ENCODE measurements at places on chromosomes 2 and 18.
A peak's percentile ranks its signal among the peaks of the same experiment; 100 is the strongest.

DNA sequence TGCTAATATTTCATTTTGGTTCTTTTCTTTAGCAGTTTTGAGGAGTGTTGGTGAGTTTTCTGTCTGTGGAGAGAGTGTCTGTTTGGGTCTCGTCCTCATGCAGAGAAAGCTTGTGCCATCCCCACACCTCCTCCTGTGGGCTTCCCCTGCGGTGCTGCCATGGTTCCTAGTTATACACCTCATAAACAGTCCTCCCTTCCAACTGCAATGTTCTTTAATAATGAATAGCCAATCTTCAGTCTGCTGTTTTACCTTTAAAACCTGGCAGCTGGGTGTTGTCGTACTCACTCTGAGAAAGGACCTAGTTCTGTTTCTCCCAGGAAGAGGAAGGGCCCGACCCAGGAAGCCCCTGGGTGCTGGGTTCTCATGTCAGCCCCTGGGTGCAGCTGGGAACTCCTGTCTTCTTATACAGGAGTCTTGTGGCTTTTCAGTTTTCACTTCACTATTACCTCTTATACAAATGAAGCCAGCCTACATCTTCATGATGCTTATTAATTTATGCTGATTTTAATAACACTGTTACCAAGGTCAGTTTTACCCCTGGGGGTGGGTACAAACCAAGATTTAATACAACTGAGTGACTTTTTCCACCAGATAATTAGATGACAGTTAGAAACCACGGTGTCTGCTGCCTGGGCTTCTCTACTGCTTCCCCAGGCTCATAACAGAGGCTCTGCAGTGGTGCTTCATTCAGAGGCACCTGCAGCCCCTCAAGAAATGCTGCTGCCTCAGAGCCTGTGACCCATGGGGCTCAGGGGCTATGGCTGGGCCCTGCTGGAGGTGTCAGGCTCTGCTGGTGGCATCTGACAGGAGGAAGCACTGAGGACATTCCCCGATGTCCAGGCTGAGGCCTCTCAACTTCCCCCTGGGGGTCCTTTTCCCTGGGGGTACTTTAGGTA is 59.1 kb downstream of the COA5 start:
- DNase-seq: no peak

DNA sequence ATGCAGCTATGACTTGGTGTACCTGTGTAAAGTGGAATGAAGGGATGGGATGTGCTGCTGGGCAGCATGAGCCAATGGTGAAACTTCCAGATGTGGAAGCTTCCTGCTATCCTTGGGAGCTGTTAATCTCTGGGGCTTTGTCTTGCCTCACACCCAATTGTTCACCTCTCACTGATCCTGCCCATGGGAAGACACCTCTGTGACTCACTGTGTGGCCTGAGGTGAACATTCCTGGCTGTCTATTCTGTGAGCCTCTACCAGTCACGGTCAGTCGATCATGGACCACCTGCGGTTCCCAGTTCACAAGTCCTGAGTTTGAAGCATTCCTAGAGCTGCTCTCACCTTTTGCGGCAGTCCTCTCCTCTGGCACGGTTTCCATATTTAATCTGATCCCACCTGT is 12.1 kb downstream of the NEURL3 start:
- DNase-seq: no peak

- DNase-seq: no peak
Observed at GRCh38 chr2:67515056-67515455, 117.9 kb downstream of the ETAA1 start.

- DNase-seq: no peak
Observed at GRCh38 chr18:693466-694187, 18.8 kb downstream of the ENOSF1 start.

DNA sequence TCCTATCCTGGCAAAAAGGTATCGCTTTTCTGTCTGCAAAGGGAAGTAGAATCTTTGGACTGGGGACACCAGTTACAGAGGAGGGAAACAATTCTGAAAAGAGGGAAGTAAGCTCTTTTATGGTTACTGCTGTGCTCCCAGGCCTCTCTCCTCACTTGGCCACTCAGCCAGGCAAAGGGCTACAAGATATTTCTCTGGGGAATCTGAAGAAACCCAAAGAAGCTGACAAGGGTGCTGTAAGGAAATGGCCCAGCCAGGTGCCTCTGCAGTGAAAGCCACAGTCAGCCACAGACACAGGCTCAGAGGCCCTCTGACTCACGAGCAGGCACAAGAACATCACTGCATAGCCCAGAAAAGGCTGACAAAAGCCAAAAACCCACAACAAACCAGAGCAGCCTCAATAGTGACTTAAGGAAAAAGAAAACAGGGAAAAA is 5.8 kb downstream of the HDLBP start:
- DNase-seq: peak; percentile 62

DNA sequence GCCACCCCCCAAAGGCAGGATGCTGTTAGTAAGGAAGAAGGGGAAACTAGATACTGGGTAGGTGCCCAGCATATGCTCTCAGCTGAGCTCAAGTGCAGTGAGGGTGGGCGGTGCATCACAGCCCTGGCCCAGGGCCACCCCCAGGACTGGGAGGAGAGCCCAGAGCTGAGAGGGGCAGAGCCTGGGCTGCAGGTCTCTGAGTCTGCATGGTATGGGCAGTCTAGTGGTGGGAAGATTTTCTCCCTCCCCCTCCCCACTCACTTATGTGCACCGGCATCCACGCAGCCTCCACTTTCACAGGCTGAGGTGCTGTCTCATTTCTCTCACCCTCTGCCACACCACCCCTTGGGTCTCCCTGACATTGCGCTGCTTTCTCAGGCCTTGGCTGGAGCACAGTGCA is 48.5 kb upstream of the CAB39 start:
- no peak for DNase-seq

- no peak for DNase-seq
Observed at GRCh38 chr2:194591192-194591591, 1065.8 kb upstream of the SLC39A10 start.

- DNase-seq: no peak
Observed at GRCh38 chr2:213125646-213126347, 25.6 kb downstream of the IKZF2 start.

DNA sequence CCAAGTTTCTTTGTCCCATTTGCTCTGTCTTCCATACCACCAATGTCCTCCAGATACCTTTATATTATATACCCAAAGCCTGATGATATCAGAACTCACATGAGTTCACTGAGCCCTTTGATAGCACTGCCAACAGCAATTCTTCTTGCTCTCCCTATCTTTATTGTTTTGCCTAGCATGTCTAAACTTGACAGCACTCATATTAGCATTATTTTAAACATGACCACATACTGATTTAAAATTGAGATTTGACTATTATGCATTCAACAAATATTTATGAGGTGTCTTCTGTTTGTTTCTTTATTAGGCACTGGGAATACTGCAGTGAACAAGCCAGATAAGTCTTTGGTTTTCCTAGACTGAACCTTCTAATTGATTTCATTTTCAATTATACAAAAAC is 587.3 kb upstream of the GCFC2 start:
- no peak for DNase-seq

DNA sequence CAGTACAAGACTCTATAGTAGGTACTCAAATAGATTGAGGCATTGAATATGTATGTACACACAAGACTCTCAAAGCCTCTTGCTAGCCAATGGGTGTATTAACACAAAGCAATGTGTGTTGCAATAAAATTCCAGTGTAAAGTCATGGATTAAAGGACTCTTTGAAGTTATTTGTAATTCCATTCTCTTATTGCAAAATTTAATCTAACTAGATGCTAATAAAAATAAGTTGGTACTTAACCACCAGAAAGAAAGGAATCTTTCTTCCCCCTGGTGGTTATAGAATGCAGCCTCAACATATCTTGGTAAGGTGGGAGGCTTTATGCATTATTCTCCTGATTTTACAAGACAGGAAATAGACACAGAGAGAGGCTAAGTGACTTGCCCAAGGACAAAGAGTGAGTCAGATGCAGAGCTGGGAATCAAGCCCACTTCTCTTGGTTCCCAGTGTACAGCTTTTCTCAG is 18.0 kb downstream of the LRP1B start:
- no peak for DNase-seq

DNA sequence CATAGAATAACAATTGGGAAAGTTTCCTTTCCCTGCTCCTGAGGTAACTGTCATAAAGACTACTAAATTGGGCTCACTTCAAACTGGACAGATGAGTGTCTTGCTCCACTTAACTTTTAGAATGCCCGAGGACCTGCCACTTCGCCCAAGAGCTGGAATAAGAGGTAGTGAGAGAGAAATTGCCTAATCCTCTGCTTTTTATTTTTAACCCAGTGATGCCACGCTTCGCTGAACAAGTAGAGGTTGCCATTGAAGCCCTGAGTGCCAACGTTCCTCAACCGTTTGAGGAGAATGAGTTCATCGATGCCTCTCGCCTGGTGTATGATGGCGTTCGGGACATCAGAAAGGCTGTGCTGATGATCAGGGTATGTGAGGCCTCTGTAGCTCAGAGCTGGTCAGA is 269.4 kb upstream of the LRRTM1 start:
- no peak for DNase-seq

GRCh38 chr18:76752400-76752799 is 70.0 kb upstream of the ZNF236 start:
- DNase-seq: no peak

GRCh38 chr2:46002507-46002883 is 294.7 kb upstream of the EPAS1 start:
- no peak for DNase-seq

GRCh38 chr2:182230561-182230960 is 196.3 kb downstream of the PDE1A start:
- DNase-seq: no peak

GRCh38 chr2:162261032-162261945 is 18.0 kb upstream of the FAP start:
- no peak for DNase-seq

DNA sequence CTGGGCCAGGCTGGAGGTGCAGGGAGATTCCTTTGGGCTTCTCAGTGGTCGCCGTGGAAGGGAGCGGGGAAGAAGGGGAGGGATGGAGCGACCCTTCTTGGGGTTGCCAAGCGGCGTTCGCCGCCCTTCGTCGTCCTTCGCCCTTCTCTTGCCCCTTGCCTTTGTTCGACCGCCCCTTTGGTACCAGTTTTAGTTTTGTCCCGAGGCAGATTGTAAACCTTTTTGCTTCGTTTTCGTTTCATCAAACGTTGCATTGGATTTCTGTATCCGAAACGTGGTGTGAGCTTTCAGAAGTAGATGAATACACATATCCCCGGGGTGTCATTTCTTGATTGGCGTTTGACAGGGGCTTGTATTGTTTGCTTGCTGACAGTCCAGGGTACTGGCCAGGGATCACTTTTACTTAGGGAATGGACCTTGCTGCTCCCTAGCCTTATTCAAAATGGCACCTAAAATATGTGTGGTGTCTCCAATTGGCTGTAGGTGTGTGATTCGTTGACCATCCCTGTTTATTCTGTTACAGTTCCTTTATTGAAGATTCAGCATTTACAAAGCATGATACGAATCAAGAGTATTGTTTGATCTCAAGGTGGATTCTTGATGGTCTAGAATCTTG is 788 bp downstream of the USP14 start:
- no peak for DNase-seq

- DNase-seq: no peak
Observed at GRCh38 chr2:161546635-161547034, 77.6 kb upstream of the SLC4A10 start.

GRCh38 chr18:2237706-2238105 is 333.6 kb downstream of the METTL4 start:
- no peak for DNase-seq

GRCh38 chr2:113886479-113887008 is 3.3 kb upstream of the ACTR3 start:
- no peak for DNase-seq

DNA sequence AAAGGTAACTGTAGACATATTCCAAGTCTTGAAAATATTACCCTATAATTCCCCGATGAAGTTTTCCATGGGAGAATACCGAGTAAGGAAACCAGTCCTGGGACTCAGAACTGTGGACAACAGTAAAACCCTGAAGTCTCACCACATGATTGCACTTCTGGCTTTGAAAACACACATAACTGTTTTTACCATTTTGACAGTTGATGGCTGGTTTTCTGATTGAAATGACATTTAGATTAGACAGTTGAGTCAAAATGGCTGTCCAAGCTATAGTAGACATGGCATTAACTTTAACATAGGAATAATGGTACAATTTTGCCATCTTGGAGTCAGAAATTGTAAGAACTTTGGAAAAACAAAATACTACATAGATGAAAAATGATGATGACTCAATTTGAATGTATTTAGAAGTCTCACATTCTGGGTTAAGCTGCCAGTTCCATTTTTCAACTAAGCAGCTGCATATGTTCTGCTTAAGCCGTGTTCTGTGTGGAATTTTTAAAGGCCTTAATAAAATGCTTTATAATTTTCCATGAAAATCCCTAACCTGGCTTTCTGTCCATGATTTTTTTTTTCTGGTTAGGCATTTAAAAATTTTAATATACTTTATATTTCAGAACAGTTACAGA is 38.3 kb upstream of the WIPF1 start:
- DNase-seq: no peak

- DNase-seq: no peak
Observed at GRCh38 chr2:168255866-168256265, 8.5 kb upstream of the STK39 start.

- no peak for DNase-seq
Observed at GRCh38 chr2:205827809-205828365, 145.6 kb downstream of the NRP2 start.

DNA sequence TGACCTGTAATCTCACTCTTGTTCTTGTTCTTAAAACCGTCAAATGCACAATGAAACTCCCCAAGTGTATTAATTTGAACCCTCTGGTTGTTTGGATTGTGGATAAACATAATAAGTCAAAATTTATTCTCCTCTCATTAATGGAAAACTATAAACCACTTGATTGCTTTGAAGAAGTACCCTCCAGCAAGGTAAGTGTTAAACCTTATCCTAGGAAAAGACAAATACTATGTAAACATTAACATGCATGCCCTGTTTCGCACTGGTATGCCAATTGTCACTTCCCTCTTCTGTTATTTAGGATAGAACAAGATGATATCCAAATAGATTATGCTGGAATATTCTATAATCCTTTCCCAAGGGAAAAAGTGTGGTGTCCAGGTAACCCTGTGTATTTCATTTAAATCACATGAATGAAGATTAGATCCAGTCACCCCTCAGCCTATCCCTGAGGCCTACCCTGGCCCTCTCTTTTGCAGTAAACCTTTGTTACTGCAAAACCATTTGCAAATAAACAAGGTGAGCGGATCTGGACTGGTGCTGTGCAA is 1.3 kb downstream of the ADI1 start:
- no peak for DNase-seq

DNA sequence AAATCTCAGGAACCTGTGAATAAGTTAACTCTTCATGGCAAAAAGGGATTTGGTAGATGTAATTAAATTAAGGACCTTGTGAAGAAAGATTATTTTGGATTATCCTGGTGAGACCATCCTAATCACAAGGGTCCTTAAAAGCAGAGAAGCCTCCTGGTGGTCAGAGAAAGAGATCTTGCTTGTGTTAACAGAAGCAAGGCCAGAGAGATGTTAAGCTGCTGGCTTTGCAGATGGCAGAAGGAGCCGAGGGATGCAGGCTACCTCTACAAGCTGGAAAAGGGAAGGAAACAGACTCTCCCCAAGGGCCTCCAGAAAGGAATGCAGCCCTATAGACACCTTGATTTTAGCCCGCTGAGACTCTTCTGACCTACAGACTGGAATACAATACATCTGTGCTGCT is 197.0 kb downstream of the STK39 start:
- DNase-seq: no peak

All from activated T-cell treated with anti-CD3 and anti-CD28 coated beads for 24 hours (primary cell).